Left lung (tissue), 14 donors: ENCODE measurements at places on chromosomes 7 and 10. TPM values are rescaled to one million over a fixed set of nuclear protein-coding genes. Genes with fewer than 3 reads are reported as not detected.

GRCh38 chr10:6038071-6038631, 24.0 kb downstream of the IL2RA start:
- H3K27ac ChIP-seq, result no peak overlapping the region
- no peaks in the 10 kb centered on the region for H3K27me3 ChIP-seq
- no peak overlapping the region for H3K4me3 ChIP-seq
- no peak for DNase-seq
- H3K4me1 ChIP-seq, result peaks cover 17% of the 10 kb centered on the region

DNA sequence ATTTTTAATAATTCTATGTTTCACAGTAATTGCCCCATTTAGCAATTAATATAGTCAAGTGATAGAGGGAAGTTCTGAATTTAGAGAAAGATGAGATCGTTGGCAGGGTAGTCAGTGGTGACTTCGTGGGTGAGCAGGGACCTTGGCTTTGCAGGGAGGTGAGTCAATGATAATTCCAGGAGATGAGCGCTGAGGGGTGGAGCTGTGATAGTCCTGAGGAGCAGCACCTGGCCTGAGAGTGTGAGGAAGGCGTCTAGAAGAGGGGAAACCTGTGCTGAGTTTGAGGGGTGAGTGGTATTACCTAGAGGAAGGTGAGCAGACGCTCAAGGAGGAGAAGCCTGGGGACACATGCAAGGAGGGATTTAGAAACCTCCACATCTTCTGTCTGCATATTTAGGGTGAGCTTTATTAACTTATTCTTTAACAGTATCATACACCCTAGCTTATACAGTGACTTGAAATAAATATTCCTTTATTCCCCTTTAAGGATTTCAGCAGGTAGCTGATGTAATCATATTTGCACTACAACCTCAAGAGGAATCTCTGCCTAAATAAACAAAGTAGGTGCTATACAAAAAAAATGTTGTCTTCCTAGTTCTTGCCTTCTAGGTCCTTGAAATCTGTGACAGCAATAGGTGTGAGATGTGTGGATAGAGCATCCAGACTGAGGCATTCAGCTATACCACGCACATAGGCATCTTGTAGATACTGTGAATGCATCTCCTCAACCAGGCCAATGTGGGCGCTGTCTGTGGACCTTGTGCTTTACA, 2.1 kb upstream of the TRIL start:
- no peak for DNase-seq
- no peak overlapping the region for H3K27ac ChIP-seq
- H3K36me3 ChIP-seq, result no peaks in the 10 kb centered on the region
- no peak overlapping the region for H3K4me3 ChIP-seq
- peaks cover 29% of the 10 kb centered on the region for H3K4me1 ChIP-seq

DNA sequence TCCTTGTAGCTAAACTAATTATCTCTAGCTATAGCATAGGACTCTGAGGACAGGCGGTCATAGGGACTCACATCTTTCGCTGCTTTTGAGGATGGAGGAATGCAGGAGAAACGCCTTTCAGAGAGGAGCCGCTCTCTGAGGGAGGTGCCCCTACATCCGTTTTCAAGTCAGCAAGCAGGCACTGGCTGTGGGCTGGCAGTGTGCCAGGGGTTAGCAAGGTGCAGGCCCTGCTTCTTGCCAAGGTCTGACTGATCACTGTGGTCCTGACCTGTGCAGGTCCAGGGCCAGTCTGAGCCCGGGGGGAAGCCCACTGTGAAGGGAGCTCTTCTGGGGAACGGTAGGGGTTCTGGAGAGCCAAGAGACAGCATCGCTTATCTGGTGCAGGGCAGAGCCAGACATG, 89.4 kb downstream of the SH3PXD2A start:
- no peaks in the 10 kb centered on the region for H3K27me3 ChIP-seq
- H3K36me3 ChIP-seq, result no peaks in the 10 kb centered on the region
- peaks cover 50% of the 10 kb centered on the region for H3K4me1 ChIP-seq
- no peak overlapping the region for H3K27ac ChIP-seq

DNA sequence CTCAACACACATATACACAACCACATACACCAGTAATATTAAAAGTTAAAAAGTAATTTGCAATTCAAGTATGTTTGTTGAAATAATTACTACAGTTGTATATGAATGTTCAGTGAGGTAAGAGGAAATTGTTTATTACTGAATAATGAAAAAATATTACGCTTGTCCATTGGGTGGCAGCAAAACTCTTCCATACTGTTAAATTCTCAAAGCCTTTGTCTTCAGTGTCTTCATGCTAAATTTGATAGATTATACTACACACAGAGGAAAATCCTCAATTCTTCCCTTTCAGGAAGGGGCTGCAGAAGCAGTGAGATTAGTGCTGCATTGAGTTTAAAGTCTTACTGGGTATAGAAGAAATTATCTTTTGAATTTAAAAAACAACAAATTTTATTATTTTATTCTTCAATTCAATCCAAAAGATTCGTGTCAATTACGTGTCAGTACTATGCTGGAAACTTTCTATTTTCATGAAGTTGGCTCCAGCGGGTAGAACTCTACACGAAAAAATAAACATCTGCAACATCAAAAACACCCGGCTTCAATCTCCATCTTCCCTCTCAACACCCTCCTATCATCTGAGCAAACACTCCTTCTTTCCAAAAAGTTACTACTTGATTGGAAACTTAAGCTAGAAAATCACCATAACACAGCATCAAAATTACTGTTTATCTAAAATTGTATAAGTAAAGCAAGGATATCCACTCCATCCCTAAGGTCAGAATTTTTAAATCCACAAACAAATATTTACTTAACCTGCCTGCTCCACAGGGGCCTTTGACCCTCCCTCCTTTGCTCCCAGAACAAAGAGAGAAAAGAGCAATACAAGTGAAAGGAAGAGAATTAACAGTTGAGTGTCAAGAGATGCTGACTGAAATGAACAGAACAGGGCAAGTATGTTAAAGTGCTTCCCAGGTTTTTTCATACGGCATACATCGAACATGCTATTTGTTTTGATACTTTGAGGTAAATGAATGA, 37.0 kb upstream of the TES start:
- peak; percentile 45 for DNase-seq
- no peak overlapping the region for H3K27ac ChIP-seq
- H3K27me3 ChIP-seq, result no peaks in the 10 kb centered on the region
- no peaks in the 10 kb centered on the region for H3K36me3 ChIP-seq
- H3K4me1 ChIP-seq, result no peaks in the 10 kb centered on the region

DNA sequence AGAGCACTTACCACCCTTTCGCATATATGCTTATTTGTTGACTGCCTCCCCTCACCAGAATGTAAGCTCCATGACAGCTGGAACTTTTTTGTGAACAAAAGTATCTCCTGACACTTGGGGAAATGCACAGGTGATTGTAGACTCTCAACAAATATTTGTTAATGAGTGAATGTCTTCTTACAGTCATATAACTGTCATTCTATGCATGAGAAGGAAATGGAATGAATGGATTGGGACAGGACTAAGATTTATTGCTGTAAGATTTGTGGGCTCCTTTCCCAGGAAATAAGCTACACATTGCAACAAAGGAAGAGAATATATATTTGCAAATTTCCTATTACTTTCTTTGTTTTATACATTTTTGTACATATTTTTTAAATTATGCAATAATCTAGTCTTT, 48.5 kb downstream of the FEZF1 start:
- no peak overlapping the region for H3K27ac ChIP-seq
- H3K27me3 ChIP-seq, result no peaks in the 10 kb centered on the region
- H3K4me1 ChIP-seq, result no peaks in the 10 kb centered on the region
- DNase-seq, result no peak
- no peaks in the 10 kb centered on the region for H3K36me3 ChIP-seq

GRCh38 chr7:131945957-131946544, 389.6 kb upstream of the PODXL start:
- no peaks in the 10 kb centered on the region for H3K36me3 ChIP-seq
- DNase-seq, result no peak
- peaks cover 5% of the 10 kb centered on the region for H3K27me3 ChIP-seq
- H3K27ac ChIP-seq, result no peak overlapping the region
- no peak overlapping the region for H3K4me3 ChIP-seq
- no peaks in the 10 kb centered on the region for H3K4me1 ChIP-seq

DNA sequence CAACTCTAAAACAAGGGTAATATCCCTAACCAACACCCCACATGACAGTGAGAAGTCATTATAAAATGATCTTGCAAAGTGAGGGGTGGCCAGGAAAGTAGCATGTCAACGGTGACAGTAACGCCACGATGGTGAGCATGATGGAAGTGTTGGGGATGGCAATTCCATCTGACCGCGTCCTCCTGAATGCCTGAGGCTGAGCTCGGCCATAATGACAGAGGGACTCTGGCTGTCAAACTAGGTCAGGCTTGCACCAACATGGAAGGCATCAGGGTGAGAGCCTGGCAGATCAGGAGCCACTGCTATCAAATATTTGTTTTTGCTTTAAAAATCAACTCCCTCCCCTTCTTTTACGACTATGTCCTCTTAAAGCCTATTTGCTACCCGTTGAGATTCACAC, 55.7 kb upstream of the EFCAB10 start:
- H3K36me3 ChIP-seq, result no peaks in the 10 kb centered on the region
- H3K27me3 ChIP-seq, result no peaks in the 10 kb centered on the region
- no peak for DNase-seq
- no peak overlapping the region for H3K27ac ChIP-seq
- no peaks in the 10 kb centered on the region for H3K4me1 ChIP-seq

DNA sequence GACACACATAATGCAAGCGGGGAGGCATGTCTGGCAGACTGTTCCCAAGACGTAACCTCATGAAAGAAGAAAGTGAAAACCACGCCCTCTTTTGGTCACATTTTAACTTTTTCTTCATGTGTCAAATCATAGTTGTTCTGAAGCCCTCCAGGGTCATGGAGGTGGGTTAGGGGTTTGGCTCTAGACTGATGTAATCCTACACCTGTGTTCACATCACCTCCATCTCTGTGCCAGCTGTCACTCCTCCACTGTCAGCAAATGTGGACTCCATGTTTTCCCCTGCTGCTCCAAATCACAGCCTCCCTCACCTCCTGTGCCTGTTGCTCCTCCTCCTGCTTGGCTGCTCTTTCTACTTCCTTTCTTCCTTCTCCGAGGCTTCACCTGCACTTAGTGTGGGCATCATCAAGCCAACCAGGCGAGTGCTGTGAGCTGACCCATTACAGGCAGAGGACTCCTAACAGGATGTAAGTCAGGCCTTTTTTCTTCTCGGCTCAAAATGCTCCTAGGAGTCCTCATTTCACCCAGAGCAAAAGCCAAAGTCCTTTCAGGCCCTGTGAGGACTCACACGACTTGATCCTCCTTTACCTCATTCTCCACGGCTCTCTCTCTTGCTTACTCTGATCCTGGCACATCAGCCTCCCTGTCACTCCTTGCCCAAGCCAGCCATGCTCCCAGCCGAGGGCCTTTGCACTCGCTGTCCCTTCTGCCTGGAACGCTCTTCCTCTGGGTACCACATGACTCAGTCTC, 66.4 kb upstream of the IFRD1 start:
- no peaks in the 10 kb centered on the region for H3K4me1 ChIP-seq
- no peak overlapping the region for H3K27ac ChIP-seq
- no peak overlapping the region for H3K4me3 ChIP-seq
- no peak for DNase-seq
- H3K36me3 ChIP-seq, result no peaks in the 10 kb centered on the region

DNA sequence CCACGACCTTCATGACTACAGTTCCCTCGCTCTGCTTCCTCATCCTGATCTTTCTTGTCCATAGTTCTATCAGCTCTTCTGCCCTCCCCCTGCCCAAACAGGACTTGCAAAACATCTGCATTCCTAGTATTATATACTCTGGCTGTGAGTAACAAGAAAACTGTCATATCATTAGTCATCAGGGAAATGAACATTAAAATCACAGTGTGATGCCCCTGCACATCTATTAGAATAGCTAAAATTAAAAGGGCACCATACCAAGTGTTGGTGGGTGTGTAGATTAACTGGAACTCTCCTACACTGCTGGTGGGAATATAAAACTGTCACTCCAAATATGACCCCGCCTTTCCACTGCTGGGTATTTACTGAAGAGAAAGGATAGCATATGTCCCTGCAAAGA, 141.8 kb downstream of the C7orf25 start:
- H3K4me3 ChIP-seq, result no peak overlapping the region
- H3K36me3 ChIP-seq, result no peaks in the 10 kb centered on the region
- no peak for DNase-seq
- H3K27me3 ChIP-seq, result no peaks in the 10 kb centered on the region
- H3K4me1 ChIP-seq, result no peaks in the 10 kb centered on the region

- no peak overlapping the region for H3K27ac ChIP-seq
- DNase-seq, result peak; percentile 86
- H3K4me3 ChIP-seq, result no peak overlapping the region
- no peaks in the 10 kb centered on the region for H3K27me3 ChIP-seq
These were observed 23.1 kb downstream of the MDFIC start for GRCh38 chr7:114944745-114945625.

GRCh38 chr7:44894888-44895580, 9.7 kb upstream of the PURB start:
- H3K27me3 ChIP-seq, result no peaks in the 10 kb centered on the region
- DNase-seq, result no peak
- H3K4me3 ChIP-seq, result no peak overlapping the region
- H3K27ac ChIP-seq, result no peak overlapping the region
- H3K36me3 ChIP-seq, result no peaks in the 10 kb centered on the region
- no peaks in the 10 kb centered on the region for H3K4me1 ChIP-seq

GRCh38 chr7:112362053-112362650, 88.1 kb upstream of the IFRD1 start:
- peak overlapping the region; percentile 25 for H3K27ac ChIP-seq
- DNase-seq, result no peak
- no peaks in the 10 kb centered on the region for H3K27me3 ChIP-seq
- H3K4me1 ChIP-seq, result peaks cover 13% of the 10 kb centered on the region
- no peaks in the 10 kb centered on the region for H3K36me3 ChIP-seq

DNA sequence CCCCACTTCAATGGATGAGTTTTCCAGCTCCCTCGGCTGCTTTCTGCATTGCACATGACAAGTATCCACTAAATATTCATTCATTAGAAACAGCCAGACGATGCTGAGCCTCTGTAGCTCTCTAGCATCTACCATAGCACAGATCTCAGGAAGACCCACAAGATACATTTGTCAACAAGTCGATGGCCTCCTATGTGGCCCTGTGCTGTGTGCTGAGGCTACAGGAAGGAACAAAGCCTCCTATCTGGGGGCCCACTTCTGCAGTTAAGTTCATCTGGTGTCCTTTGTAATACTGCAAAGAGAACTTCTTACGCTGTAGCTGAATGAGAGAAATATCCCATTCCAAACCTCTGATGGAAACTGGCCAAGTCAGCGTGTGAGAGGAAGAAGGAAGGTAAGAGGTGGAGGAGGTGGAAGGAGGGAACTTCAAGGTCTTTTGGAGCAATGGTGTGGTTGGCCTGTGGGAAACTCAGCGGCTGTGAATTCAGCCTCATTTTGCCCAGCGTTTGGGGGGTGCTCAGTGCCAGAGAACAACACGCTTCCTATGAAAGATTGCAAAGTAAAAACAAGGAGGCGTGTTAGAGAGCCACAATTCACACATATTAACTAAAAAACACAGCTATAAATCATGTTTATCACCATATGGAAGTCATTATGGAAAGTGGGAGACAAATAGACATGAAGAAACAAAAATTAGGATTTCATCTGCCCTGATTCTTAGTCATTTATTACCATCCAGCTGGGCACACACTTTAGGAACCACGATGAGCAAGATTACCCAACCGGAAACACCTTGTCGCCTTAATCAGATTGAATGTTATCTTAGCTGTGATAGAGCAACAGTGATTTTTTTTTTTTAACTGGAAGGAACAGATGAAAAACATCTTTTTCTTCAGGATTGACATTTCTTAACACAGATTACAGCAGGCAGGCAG, 62.2 kb upstream of the USP6NL start:
- no peak overlapping the region for H3K27ac ChIP-seq
- DNase-seq, result no peak
- no peak overlapping the region for H3K4me3 ChIP-seq

The LDB3 gene
- 1.5 TPM for total RNA-seq

The VSTM2A gene
- not detected for total RNA-seq

The CAMK2B gene
- total RNA-seq, result 0.18 TPM

The GHRHR gene
- not detected for total RNA-seq

The BAMBI gene
- total RNA-seq, result 24.7 TPM

The MYL10 gene
- not detected for total RNA-seq

The TSPAN33 gene
- 2.3 TPM for total RNA-seq

The BEND7 gene
- 12.8 TPM for total RNA-seq

The HELLS gene
- 32.9 TPM for total RNA-seq

The KAZALD1 gene
- total RNA-seq, result 12.0 TPM
